ENCODE measurements at places on chromosomes 4 and X.

- peak; percentile 19 for DNase-seq
Measured at GRCh38 chr4:83207497-83208101, 77.0 kb downstream of the COQ2 start.

DNA sequence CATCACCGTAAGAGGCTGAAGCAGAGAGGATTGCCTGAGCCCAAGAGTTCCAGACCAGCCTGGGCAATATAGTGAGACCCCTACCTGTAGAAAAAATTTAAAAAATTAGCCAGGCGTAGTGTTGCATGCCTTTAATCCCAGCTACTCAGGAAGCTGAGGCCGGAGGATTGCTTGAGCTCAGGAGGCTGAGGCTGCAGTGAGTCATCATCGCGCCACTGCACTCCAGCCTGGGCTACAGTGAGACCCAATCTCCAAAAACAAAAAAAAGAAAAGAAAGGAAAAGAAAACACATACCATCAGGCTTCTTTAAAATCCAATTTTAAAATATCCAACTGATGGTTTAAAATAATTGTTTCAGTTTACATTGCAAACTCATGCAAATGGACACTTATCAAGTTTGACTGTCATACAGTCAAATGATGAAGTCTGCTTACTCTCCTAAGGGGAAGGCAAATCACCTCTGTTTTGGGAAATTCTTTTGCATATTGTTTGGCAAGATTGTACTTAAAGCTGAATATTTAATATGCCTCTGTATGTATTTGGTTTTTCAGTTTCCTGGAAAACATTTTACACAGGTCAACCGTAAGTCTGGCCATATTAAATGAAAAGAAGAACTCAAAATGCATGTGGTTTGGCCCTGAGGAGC lies 23.7 kb upstream of the TENM3 start:
- no peak for DNase-seq

- DNase-seq, result no peak
Measured at GRCh38 chr4:78213218-78213617, 156.1 kb downstream of the FRAS1 start.

GRCh38 chr4:24630937-24631336 lies 46.6 kb upstream of the DHX15 start:
- no peak for DNase-seq

- DNase-seq, result no peak
Measured at GRCh38 chr4:69888336-69888735, 28.4 kb upstream of the SULT1E1 start.

DNA sequence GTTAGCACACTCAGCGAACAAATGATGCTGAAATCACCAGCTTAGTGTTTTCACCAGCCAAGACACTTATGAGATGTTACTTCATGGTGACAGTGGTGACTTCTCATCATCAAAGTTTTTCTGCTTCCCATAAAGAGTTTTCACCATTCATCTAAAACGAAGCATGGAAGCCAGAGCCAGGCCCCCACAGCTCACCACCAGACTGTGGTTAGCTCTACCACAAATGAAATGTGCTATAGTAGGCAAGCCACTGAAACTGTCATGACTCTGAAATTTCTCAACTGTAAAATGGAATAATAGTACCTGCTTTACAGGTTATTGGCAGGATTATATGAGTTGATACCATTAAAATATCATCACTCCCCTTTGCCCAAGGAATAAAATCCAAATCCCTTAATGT lies 56.4 kb upstream of the HHIP start:
- no peak for DNase-seq

DNA sequence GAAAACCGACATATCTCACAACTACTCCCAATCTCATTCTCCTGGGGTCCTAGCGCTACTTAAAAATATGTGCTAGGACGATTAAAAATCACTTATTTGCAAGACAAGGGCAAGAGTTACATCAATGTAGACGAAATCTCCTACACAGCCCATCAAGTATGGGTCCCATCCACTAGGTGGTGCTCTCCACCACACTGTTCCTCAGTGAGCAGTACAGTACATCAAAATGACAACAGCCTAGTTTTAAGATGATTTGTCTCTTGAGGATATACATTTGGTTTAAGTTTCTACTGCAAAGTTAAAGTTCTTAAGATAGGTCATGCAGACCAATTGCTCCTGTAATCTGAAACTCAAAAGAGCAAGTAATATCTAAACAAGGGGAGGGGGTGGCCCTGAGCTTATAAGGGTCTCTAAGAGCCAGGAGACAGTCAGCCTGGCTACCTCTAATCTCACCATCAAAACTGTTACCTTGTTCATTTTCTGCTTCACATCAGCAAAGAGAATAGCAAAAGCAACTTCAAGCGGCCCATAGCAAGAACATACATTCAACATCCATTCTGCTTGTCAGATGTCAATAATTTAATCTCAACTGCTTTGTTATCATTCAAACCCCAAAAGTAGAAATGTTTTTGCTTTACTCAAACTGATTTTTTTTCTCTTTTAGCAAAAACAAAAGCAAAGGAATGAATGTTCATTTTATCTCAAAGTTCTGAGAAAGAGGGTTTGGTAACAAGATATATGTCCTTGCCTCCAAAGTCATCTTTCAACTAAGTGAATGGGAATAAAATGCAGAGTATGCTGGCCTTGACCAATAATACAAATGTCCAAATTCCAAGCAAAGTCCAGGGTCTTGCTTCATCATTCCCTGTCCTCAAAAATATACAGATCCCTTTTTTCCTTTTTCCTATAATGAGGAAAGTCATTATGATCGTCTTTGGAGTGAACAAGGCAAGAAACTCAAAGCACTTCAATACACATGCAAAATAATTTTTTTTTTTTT lies 53.1 kb downstream of the STX18 start:
- DNase-seq, result peak; percentile 10

GRCh38 chr4:107006218-107006617 lies 29.9 kb downstream of the DKK2 start:
- DNase-seq, result no peak

DNA sequence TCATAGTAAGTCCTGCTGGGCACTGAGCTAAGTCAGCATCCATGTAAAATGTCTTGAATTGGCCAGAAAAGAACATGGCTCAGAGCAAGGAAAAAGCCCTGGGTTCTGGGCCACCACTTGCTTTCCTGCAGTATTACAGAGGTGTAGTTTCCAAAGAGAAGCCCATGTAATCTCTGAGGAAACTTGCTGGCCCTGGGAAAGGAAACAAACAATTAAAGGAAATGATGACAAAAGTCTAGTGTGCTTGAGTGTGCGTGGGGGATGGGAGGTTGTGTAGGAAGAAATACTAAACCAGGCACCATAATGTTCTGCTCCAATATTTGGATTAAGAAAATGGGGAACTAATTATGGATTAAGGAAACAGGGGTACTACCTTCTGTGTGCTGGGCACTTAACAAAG lies 39.5 kb upstream of the SMIM10L2A start:
- DNase-seq, result no peak

DNA sequence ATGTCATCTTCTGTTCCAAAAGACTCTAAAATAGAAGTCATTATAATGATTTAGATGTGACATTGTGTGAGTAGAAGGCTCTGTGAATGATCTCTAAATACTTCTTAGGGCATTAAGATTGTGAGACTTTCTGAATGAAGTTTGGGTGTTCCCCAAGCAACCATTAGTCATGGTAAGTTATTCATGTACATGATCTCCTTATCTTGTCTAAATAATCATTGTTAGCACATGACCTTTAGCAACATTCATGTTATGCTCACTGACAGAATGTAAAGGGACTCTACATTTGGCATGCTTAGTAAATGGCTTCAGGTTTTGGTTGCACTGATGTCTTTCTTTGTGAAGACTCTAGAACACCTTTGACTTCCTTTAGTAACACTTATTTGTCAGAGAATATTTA lies 140.8 kb upstream of the AGA start:
- no peak for DNase-seq

- DNase-seq, result no peak
Measured at GRCh38 chrX:38649674-38650647, 88.6 kb downstream of the TSPAN7 start.

GRCh38 chr4:42750091-42750490 lies 93.2 kb upstream of the ATP8A1 start:
- no peak for DNase-seq

GRCh38 chr4:86032476-86033022 lies 327.3 kb downstream of the MAPK10 start:
- no peak for DNase-seq

- no peak for DNase-seq
Measured at GRCh38 chrX:88991583-88992132, 244.6 kb downstream of the CPXCR1 start.

DNA sequence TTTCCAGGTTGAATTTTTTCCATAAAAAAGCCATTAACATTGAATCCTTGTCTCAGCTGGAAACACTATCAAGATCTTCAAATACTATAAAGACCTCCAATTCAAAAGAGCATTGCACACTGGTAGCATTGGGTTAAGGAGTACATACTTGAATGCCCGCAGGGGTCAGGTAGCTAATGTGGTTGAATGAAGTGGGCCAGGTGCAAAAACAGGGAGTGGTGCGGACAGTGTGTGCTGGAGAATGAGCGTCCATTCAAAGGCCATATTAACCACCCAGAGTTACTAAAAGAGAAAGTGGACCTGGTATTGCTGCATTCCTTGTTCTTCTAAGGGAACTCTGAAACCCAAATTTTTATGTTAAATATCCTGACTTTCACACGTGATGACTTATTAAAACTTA lies 91.6 kb downstream of the NYX start:
- DNase-seq, result no peak

- no peak for DNase-seq
Measured at GRCh38 chr4:71863457-71863856, 79.6 kb upstream of the GC start.

- no peak for DNase-seq
Measured at GRCh38 chr4:76447393-76447851, 12.4 kb downstream of the SHROOM3 start.

- DNase-seq, result no peak
Measured at GRCh38 chrX:24694825-24695224, 1.1 kb downstream of the POLA1 start.

- no peak for DNase-seq
Measured at GRCh38 chrX:136856551-136856950, 24.0 kb downstream of the RBMX start.

- no peak for DNase-seq
Measured at GRCh38 chr4:10456595-10457254, 501 bp downstream of the ZNF518B start.

DNA sequence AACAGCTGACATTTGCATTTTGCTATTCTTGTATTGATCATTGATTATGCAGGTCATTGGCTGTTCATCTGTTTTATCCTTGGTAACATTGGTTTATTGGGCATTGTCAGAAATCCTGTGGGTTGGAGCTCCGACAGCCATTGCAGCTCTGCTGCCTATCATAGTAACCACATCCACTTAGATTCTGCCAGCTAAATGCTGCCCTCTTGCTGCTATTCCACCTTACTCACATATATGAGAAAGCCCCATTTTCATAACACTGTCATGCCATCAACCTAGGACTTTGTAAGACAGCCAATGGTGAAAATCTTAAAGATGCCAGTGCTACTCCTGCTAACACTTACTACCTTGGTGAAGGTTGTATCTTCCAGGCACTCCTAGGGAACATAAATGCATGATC lies 187.3 kb upstream of the CXCL13 start:
- DNase-seq, result no peak

DNA sequence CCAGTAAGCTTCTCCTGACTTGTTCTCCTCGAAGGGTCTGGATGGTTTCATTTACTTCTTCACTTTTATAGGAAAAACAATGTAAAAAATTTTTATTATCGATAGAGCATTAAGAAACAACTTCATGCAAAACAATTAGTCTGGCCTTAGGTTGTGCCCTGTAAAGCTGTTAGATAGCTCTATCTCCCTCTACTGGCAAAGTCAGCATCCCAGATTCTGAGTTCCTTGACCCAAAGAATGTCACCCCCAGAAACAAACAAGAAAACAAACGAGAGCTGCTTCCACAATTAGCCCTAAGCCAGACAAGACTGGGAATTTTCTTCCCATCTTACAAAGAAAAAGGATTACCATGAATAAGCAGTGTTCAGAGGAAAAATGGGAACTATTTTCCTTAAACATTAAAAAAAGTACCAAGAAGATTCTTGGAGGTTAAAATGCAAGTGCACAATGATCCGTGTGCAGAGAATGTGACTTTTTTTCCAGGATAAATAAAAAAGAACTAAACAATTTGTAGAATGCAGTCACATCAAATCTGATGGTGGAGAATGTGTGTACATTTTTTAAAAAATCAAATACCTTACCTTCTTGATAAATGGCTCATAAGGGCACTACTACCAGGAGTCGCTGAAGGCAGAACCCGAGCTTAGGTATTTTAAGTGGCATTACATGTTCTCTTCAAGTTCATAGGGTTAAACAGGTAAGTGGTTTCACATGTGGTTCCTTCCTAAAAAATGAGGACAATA lies 293.2 kb downstream of the FBXO8 start:
- no peak for DNase-seq

DNA sequence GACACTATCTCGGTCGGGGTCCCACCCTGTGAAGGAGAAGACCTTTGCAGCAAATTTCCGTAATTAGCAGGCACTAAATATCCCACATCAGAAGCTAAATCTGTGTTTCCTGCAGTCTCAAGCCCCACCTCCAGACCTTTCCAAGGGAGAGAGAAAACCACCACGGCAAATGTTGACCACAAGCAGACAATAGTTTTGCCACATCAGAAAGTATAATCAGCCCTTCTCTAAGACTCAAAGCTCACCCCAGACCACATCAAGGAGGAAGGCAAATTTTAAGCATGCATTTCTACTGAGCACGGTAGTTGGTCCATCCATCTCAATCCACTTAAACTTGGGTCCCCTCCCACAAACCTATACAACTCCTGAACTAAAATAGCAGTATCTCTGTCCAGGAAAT lies 398.5 kb downstream of the GPM6A start:
- no peak for DNase-seq

- no peak for DNase-seq
Measured at GRCh38 chr4:39029752-39030694, 2.2 kb downstream of the TMEM156 start.

- no peak for DNase-seq
Measured at GRCh38 chrX:131861088-131861787, 161.9 kb upstream of the STK26 start.

GRCh38 chr4:137660211-137660610 lies 127.9 kb upstream of the PCDH18 start:
- DNase-seq, result no peak

DNA sequence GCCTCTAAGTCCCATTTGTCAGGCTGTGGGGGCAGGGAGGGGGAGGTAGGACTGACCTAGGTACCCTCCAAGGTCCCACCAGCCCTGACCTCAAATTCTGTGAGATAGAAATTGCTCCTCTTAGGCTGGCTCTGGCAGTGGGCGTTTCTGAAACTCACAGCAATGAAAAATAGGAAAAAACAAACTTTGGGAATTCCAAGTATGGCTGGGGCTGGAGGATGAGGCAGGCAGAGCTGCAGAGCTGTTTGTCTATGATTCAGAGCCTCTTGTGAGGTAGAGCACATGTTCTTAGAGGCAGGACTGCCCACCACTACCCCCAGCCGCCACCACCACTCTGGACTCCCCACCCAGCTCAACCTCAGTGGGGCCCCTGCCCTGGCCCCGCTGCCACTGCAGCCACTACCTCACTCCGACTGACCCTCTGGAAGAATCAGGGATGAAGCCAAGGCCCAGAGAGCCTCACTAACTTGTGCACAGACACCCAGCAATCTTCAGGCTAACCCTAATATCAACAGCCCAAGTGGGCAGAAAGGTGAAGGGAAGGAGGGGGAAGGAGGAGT lies 98.2 kb downstream of the PJA1 start:
- no peak for DNase-seq
